ENCODE measurements at places on chromosomes 2 and 18.
A peak's percentile ranks its signal among the peaks of the same experiment; 100 is the strongest.

- DNase-seq = no peak
Observed at GRCh38 chr2:11237122-11237521, 81.9 kb downstream of the SLC66A3 start.

DNA sequence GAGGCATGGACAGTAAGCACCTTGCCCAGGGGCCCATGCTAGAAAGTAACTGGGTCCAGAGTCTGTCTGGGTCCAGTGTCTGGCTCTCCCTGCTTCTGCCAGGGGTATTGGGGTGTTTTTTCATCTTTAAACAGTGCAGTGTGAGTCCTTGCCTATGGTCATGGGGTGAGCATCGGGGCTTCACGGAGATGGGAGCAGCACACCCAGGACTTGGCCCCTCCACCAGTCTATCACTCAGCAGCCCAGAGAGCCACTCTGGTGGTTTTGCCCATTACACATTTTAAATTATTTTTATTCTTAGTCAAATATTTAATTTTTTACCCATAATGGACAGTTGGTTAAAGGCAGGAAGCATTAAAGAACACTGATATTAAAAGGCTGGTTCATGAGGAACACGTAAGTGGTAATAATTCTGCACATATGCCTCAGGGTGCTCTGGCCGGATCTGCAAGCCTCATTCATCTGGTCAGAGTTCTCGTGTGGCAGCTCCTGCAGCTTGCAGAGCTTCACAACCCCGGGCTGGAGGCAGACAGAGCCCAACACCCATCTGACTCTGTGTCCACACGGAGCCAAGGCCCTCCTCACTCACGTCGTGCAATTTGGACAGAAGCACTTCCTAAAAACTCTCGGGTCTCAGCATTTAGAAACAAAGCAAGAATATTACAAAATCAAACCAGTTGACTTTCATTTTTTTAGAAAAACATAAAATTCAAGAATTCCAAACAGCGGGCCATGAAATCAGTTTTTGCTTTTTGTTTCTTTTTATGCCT lies 204.1 kb downstream of the CTIF start:
- DNase-seq = no peak

- peak; percentile 20 for DNase-seq
Observed at GRCh38 chr18:42114310-42114943, 159.4 kb downstream of the PIK3C3 start.

GRCh38 chr18:3401669-3402620 lies 48.0 kb upstream of the TGIF1 start:
- DNase-seq = no peak

DNA sequence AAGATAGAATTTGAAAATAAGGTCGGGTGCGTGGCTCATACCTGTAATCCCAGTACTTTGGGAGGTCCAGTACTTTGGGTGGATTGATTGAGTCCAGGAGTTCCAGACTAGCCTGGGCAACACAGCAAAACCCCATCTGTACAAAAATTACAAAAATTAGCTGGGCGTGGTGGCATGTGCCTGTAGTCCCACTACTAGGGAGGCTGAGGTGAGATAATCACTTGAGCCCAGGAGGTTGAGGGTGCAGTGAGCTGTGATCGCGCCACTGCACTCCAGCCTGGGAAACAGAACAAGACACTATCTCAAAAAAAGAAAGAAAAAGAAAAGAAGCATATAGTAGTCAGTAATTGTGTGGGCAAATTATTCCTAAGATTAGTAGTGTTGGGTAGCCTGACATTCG lies 194.2 kb upstream of the ALPP start:
- no peak for DNase-seq

DNA sequence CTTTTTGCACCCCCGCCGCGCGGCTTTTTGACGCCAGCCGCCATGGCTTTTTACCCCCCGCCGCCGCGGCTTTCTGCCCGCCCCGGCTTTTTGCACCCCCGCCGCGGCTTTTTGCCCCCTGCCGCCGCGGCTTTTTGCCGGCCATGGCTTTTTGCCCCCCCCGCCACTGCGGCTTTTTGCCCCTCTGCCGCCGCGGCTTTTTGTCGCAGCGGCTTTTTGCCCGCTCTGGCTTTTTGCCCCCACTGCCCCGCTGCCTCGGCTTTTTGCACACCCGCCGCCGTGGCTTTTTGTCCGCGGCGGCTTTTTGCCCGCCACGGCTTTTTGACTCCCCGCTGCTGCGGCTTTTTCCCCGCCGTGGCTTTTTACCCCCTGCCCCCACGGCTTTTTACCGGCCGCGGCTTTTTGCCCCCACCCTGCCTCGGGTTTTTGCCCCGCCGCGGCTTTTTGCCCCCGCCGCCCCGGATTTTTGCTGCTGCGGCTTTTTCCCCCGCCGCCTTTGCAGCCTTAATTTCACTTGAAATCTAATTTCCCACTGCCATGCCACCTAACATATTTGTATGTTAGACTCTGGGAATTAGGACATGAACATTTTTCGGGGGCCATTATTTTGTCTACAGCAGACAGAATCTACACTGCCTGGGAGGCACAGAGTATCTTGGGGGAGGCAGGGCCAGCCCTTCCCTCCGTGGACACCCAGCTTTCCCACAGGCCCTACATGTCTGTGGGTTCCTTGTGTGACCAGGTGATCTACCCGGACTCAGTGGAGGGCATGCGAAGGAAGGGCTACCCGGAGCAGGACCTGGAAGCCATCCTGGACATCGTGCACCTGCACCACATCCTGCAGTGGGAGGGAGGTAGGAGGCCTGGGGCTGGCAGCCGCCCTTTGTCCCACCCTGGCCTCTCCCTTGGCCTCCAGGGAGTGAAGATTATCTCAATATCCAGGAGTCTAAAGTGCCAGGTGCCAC lies 3031.0 kb upstream of the TEKT4 start:
- no peak for DNase-seq

DNA sequence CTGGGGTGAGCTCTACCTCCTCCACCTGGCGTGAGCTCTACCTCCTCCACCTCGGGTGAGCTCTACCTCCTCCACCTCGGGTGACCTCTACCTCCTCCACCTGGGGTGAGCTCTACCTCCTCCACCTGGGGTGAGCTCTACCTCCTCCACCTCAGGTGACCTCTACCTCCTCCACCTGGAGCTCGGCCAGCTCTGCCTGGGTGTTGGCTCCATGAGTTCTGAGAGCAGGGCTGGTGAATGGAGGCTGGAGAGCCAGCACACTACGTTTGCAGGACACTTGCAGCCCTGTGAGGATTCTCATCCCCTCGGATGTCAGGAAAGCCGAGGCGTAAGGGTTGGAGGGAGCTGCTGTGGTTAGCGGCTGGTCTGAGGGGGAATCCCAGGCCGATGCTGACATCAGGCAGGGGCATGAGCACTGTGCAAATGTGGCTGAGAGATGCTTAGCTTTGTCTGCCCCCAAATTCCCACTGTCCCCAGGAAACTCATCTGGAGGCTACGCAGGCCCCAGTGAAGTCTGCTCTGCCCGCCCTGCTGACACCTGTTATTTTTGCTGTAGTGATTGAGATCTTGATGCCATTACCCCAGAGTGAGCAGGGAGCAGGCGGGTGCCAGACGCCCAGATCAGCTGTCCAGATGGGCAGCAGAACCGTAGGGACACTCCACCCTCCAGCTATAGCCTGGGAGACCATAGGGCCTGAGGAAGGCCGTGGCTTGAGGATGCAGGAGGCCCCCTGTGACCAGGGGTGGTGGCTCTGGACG lies 3.3 kb downstream of the CROCC2 start:
- no peak for DNase-seq

- no peak for DNase-seq
Observed at GRCh38 chr2:215557701-215558100, 121.8 kb upstream of the FN1 start.

DNA sequence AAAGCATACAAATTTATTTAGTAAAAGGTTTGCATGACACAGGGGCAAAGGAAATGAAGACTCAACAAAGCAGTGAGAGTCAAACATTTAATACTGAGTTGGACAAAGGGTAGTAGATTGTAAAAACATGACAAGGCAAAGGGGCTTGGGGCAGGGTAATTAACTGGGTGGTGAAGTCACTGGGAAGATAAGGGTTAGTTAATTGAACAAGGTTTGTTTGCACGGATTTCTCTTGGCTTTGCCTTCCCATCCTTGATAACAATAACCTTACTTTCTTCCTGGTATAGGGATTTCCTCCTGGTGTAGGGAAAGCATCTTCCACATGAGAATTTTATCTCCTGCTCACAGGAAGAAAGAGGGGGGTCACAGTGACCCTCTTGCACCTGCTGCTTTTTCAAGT lies 26.8 kb upstream of the RTTN start:
- DNase-seq = no peak

- DNase-seq = no peak
Observed at GRCh38 chr2:132632000-132632649, 37.9 kb downstream of the LYPD1 start.
